ENCODE measurements at places on chromosomes 6 and 20.

- DNase-seq = no peak
Observed at GRCh38 chr20:24724982-24725533, 224.0 kb upstream of the CST7 start.

- DNase-seq = no peak
Observed at GRCh38 chr20:44609006-44609515, 26.7 kb downstream of the PKIG start.

DNA sequence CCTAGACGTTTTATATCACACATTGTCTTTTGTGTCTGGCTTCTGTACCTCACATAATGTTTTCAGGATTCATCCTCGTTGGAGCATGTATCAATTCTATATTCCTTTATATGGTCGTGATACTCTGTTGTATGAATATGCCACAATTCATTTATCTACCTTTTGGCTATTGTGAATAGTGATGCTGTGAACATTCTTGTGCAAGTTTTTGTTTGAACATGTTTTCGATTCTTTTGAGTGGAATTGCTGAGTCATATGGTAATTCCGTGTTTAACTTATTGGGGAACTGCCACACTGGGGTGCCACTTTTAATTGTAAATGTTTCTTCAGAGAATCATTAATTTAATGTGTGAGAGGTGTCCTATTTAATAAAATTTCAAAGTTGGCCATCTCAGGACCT is 101.2 kb downstream of the SLC35B3 start:
- DNase-seq = no peak

GRCh38 chr6:47129129-47129528 is 87.0 kb upstream of the ADGRF1 start:
- DNase-seq = no peak

DNA sequence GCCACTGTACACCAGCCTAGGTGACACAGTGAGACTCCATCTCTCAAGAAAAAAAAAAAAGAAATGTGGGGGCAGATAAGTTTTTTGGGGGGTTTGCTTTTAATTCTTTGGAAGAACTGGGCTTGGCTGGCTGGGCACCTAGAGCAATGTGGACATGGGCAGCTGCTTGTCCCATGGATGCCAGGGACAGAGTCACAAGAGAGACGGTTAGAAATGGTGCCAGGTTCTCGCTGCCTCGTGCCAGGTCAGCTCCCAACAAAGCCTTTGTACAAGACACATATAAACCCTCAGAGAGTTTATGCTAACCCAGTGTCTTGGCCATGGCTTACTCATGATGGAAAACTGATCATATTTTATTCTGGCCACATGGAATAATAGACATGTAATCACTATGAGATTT is 76.2 kb upstream of the ESR1 start:
- no peak for DNase-seq

GRCh38 chr20:4053071-4053919 is 37.9 kb upstream of the RNF24 start:
- DNase-seq = peak; percentile 61

DNA sequence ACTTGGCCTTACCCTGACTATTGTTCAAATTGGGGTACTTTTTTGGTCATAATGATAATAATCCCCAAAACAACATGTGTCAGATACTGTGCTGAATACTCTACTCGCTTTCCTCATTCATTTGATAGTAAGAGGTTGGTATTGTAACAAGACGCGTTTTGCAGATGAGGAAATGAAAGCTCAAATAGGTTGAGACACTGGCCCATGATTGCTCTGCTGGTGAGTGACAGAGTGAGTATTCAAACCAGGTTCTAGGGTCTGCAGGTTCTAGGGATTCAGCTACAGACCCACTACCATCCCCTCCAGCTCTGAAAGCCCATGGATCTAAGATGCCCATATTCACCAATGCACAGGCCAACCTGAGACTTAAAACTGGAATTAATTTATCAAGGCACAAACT is 1.3 kb upstream of the ENPP4 start:
- no peak for DNase-seq

- no peak for DNase-seq
Observed at GRCh38 chr6:107894809-107895396, 63.1 kb downstream of the SEC63 start.

DNA sequence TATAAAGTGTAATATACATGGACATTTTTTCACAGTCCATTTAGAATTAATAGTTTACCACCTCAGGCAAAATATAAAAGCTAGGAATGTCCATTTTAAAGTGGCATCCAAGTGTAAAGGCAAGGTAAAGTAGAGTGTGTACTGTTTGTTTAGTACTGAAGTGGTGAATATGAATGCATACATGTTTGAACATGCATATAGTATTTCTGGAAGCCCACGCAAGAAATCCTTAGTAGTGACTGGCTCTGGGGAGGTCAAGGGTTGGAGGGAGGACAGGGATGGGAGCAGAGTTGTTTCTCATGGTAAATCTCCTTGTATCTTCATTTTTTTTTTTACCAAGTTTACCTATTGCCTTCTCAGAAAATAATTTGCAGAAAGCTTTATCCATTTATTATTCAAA is 129.2 kb downstream of the UNC5CL start:
- peak; percentile 34 for DNase-seq
